ENCODE measurements at places on chromosomes 4 and X. TPM values are rescaled to one million over a fixed set of nuclear protein-coding genes. Genes with fewer than 3 reads are reported as not detected.

DNA sequence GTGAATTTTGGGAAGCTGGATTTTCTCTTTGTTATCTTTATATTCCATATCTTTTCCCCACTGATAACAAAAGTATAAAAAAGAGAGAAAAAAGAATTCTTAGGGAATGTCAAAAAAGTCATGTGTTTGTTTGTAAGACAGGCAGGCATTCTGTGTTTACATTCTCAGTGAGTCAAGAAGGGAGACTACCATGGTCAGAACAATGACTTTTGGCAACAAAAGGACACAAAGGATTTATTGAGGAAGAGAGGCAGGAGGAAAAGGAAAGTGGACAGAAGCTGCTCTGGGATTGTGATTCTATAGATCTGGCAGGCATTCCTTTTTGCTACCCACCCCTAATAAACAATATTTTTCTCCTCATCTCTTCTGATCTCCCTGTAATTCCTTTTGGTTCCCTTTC is 5.9 kb upstream of the ANK2 start:
- no peak for DNase-seq

DNA sequence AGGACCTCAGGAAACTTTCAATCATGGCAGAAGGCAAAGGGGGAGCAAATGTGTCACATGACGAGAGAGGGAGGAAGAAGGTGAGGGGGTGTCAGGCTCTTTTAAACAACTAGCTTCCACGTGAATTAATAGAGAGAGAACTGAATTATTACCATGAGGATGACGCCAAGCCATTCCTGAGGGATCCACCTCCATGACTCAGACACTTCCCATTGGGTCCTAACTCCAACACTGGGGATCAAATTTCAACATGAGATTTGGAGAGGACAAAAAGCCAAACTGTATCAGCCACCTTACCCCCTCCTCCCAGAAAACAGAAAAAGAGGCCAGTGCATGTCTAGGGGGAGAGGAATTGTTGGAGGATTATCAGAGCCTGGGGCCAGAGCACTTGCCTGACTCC is 40.4 kb upstream of the LAS1L start:
- DNase-seq: no peak

- DNase-seq: no peak
These were observed 21.3 kb upstream of the SULT1E1 start for GRCh38 chr4:69881173-69881773.

DNA sequence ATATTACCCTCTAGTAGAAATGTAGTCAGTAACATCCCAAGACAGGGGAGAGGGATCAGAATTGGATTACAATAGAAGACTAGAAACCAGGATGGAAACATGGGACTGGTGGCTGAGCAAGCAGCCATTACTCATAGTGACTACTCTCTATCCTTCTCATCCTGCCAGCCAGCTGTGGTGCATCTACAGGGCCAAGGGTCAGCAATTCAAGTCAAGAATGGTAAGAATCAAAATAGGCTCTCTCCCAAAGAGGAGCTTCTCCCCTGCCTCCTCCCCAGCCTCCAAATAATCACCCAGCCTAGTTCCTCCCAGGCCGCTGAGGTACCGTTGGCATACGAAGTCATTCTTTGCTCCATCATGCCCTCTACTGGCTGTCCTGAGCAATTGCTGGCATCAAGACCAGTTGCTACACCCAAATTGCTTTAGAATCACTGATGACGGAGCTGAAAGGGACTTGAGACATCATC is 19.4 kb downstream of the AWAT2 start:
- no peak for DNase-seq

Gene TMEM165
- 136 TPM for total RNA-seq

Data from esophagus squamous epithelium (tissue), 5 donors.